CD4-positive, alpha-beta T cell treated with Interleukin-6 at 100 ng/mL for 8 hours (primary cell): ENCODE measurements at places on chromosomes 5 and 9.

- DNase-seq: no peak
Measured at GRCh38 chr5:39223565-39224156, 4.3 kb upstream of the FYB1 start.

- no peak for DNase-seq
Measured at GRCh38 chr9:16099732-16100536, 547.1 kb downstream of the CCDC171 start.

- no peak for DNase-seq
Measured at GRCh38 chr5:137010226-137010625, 488.9 kb downstream of the SPOCK1 start.

GRCh38 chr9:111913159-111913558 is 16.5 kb downstream of the UGCG start:
- DNase-seq: no peak

DNA sequence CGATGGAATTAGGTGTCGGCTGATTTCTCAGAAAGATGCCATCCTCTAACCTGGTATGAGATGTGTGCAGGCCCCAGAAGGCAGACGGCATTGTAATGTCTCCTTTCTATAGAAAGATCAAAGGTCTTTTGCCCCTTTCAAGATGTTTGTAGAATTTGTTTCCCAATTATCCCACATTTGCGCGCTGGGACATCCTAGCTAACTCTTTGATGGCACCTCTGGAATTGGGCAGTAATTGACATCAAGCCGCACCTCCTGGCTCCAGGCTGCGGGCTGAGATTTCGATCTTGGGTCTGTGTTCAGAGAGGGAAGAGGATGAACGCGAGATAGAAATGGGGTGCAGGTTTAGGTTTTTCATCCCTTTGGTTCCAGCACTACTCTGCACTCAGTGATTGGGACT is 84.8 kb upstream of the LMX1B start:
- no peak for DNase-seq

DNA sequence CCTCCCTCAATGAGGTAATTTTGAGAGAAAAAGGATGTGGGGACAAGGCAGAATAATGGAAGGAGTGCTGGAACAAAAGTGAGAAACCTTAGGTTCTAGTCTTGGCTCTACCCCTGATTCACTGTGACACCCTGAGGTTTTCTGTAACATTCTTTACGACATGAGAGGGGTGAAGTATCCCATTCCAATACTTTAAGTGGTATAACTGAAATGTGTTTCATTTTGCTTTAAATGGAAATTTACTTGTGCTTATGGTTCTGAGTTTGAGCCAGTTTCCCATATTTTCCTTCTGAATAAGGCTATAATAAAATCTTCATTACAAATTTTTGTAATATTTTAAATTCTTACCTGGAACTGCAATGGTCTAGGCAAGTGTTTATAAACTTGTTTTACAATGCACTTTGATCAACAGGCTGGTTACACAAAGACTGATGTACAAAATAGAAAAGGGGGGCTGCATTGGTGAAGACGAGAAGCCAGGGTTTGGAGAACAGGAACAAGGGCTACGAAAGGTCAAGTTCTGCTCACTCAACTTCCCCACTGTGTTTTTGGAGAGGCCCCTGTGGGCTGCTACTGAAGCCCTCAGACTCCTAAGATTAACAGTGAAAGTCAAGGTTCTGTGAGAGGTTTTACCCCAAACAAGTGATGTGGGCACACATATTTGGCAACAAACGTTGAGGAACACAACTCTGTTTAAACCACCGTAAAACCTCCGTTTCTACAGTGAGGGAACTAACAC is 171.9 kb upstream of the ELL2 start:
- no peak for DNase-seq

DNA sequence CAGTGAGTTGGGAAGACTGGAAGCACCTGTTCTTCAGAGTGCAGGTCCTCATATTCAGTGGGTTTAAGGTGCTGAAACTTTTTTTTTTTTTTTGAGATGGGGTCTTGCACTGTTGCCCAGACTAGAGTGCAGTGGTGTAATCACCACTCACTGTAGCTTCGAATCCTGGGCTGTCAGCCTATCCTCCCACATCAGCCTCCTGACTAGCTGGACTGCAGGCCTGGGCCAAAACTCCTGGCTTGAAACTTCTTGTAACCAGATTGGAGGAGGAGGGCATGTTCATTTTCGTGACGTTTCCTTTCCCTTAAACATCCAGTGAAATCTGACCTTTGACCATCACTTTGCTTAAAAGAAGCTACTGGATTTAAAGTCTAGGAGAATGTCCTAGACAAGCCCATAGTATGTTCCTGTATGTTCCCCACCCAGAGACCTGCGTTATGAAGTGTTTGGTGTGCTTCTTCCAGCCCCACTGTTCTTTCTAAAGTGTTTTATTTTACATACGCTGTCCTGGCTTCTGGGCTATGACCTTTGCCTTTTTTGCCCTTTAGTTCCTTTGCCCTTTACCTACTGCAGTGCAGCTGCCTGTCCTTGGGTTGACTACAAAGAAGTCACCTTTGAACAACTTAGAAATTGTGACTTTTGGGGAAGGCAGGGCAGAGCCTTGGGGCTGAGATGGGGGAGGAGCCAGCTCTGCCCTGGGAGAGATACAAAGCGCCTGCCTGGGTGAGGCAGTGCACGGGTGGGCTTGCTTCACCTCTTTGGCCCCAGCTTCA is 18.4 kb downstream of the TENT4A start:
- DNase-seq: no peak

DNA sequence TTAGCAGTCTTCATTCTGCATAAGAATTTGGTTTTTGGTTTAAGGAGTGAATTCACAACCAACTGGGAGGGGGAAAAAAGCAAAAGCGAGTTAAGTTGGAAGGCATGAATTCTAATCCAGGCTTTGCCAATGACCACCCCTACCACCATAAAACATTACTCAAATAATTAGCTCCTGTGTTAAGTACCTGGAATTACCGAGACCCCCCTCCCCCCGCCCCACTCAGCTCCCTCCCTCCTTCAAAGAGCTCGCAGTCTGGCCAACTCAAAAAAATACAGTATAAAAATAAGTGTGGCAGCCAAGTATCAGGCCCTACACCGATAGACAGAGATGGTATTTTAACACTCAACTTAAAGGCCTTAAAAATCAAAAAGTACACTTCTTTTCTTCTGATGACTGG is 492 bp downstream of the ATG12 start:
- DNase-seq: no peak

- DNase-seq: no peak
Measured at GRCh38 chr5:135309391-135310327, 89.4 kb downstream of the MACROH2A1 start.

GRCh38 chr5:54159893-54160195 is 150.5 kb downstream of the ARL15 start:
- DNase-seq: no peak

- DNase-seq: no peak
Measured at GRCh38 chr5:83899326-83899970, 178.8 kb upstream of the HAPLN1 start.

DNA sequence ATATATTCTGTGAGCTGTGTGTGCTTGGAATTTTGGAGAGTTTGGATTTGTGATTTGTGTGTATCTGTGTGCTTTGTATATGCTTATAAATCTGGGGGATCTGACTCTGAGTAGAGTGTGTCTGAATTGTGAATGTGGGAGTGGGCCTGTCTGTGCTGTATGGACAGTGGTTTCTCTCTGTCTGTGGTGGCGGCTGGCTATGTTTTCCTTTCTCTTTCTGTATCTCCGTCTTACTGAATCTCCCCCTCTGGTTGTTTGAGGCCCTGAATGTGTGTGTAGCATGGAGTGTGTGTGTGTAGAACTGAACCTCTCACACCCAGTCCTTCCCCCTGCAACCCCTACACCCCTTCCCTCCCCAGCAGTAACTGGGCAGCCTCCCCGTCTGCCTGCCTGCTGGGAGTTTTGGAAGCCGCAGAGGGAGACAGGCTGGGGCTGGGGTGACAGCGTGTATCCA is 4.7 kb downstream of the CXXC5 start:
- DNase-seq: no peak

DNA sequence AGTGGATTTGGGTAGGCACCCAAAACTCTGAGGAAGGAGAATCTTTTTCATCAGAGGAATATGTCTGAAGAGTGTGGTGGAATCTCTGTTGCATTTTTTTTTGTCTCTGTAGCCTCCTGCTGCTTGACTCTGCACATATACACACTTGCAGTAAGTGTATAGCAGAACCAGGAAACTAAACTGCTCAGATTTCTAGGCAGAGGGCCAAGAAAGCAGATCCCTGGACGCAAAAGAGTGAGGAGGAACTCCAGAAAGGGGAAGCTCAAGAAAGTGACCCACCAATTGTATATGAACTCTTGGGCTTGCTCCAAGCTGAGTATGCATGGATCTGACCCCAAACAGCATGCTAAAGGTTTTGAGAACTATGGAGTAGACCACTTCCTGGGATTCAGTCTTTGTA is 181.8 kb downstream of the GADD45G start:
- no peak for DNase-seq

DNA sequence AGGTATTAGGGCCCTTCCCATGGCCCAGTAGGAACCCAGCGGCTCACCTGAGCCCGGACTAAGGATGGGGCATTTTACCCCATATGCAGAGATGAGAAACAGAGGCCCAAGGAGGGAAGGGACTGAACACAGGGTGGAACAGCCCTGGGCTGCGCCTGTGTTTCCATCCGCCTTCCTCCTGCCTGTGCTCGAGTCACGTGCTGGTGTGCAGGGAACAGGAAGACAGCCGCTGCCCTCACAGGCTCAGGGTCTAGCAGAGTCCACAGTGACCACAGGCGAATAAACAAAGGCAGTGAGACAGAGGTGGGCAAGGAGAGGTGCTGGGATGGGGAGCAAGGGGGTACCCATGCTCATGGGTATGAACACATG is 129.4 kb downstream of the C9orf50 start:
- DNase-seq: no peak

- DNase-seq: no peak
Measured at GRCh38 chr9:136665704-136666371, 3.1 kb downstream of the EGFL7 start.

DNA sequence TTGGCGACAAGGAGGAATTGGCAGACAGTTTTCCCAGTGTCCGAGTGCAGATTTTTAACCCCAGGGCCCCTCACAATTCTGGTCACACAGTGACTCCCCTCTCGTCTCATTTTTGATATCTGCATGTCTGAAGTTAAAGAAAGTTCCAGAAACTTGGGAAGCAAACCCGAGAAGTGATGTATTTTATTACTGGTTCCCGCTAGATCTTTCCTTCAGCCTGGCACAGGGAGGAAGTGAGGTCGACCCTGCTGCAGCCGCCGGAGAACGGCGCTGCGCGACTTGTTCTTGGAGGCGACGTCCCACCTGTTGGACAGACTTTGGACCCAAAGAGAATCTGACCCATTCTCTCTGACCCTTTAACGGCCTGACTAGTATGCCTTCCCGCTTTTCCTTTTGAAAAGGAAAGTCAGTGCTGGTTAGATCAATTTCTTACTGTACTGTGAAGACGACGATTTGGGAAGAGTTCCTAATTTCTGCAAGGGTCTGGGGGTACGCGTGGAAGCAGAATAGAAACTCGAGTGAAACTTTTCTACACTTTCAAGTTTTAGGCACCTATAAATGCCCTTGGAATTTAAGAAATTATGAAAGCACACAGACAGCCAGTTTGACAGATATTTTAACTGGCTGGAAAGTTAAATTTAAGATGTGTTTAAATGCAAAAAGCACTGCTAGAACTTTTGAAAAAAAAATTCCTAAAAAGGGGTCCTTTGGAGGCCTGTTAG is 744 bp downstream of the OTULIN start:
- no peak for DNase-seq

DNA sequence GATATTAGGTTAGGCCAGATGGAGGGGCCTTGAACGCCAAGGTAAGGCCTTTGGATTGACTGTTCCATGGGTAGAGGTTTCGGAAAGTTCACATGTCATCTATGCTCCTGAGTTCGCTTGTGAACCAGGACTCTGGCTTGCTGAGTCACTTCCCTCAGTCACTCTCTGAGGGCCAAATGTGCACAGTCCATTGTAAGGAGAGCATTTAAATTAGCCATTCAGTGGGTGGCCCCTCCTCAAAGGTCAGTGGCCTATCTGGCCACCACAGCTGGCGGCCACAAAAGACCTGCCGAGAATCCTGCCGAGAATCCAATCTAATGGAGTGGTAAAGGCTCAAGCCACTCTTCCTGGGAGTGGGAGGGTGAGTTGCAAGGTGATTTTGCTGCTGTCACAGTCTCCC is 58.9 kb upstream of the ARAP3 start:
- no peak for DNase-seq

GRCh38 chr5:154967421-154968024 is 26.6 kb downstream of the MRPL22 start:
- DNase-seq: no peak

DNA sequence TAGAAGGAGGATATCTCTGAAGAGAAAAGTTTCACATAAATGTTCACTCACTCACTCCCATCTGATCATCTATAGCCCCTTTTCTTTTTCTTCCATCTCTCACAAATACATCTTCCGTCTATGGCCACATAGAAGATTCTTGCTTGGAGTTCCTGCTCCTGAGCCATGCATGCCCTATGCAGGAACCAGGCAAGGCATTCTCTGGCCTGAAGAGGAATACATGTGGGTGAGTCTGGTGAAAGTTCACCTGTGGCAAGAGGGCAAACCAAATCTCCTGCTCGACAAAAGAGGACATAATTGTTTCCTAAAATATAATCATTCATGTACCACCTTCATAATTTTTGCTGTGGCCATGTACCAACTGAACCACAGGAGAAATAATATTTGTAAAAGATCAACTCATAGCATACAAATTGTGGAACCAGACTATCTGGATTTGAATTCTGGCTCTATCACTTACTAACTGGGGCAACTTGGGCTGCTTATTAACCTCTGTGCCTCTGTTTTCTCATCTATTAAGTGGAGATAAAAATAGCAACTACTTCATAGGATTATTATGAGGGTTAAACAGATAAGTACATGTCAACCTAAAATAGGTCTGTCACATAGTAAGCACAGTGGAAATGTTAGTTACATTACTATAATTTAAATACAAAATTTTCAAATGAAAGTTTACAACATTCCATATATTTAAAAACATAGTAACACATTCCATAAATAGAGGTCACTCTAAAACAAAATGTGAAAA is 121.2 kb upstream of the NFIB start:
- no peak for DNase-seq

DNA sequence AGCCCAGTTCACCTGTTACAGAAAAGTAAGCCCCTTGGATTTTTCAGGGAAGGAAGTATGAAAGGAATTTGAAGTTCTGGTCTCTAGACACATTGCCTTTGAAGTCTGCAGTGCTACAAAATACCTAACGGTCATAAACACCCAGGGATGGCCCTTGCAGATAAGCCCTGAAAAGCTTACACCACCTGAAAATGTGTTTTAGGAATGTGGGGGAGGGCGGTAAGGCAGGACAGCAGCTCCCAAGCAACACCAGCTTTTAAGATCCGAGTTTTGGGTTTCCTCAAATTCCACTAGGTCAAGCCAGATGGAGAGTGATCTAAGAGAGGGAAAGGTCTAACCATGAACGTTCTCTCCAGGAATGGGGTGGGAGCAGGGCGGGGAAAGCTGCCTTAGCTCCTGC is 114.1 kb upstream of the PANK3 start:
- no peak for DNase-seq

DNA sequence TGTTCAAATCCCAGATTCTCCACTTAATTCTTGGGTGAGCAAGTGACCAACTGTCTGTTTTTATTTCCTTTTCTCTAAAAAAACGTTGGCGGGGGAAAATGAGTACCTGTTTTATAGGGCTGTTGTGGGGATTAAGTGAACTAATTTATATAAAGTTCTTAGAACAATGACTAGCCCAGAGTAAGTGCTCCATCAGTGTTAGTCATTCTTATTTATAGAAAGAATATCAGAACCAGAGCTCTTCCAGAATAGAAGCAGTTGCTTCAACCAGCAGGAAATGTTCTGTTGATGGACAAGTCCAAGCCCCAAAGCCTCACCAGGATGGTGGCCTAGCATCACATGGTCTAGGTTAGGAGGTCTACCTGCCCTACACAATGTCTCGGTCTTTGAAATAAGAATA is 379.2 kb downstream of the ACTL7B start:
- DNase-seq: no peak

- no peak for DNase-seq
Measured at GRCh38 chr5:2523180-2523579, 228.3 kb downstream of the IRX2 start.
